ENCODE measurements at places on chromosomes 4 and X.

GRCh38 chr4:133801883-133802282 is 399.7 kb downstream of the PABPC4L start:
- no peak for DNase-seq

- DNase-seq = no peak
Observed at GRCh38 chr4:168715896-168716295, 219.0 kb downstream of the PALLD start.

DNA sequence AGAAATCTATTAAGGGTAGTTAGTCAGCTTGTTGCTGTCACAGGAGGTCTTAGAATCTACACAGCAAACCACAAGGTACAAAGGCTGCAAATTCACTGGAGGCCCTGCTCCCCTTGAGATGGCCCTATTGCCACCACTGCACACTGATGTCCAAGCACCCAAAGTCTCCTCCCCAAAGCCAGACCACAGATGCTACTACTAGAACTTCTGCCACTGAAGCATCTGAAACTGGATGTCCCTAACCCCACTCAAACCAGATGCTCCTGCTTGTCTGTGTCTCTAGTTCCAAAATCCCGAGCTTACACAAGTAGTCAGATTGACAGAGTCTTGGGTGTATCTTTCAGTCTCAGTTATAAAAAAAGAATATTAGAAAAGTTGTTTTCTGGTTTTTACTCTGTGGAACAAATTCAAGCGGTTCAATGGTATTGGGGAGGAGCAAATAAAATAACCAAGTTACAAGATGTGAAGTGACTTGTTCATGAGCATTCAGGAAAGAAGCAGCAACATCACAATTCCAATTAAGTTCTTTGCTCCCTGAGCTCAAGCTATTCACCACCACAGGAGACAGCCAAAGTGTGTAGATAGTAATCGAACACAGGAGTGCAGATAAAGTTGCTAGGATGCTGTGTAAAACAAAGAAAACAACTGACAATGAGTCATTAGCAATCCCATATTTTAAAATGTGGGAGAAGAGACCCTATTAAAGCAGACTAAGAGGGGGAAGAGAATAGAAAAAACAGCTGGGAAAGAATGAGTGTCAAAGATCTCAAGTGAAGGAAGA is 352.3 kb downstream of the PDGFC start:
- DNase-seq = no peak

DNA sequence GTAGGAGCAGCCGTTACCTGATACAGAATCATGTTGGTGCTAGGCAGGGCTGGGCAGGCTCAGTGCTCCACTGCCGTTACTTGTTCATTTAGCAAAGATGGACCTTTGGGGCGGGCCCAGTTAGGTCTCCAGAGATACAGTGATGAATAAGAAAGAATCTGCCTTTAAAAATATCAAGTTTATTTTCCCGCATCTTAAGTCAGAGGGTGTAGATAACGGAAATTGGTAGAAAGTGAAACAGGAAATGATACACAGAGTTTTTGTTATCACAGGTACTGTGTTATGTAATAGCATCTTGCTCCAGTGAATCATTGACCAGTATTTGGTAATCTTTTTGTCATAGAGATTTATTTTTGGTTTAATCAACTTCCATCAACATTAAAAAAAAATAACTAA is 5.5 kb downstream of the TMEM131L start:
- DNase-seq = no peak

DNA sequence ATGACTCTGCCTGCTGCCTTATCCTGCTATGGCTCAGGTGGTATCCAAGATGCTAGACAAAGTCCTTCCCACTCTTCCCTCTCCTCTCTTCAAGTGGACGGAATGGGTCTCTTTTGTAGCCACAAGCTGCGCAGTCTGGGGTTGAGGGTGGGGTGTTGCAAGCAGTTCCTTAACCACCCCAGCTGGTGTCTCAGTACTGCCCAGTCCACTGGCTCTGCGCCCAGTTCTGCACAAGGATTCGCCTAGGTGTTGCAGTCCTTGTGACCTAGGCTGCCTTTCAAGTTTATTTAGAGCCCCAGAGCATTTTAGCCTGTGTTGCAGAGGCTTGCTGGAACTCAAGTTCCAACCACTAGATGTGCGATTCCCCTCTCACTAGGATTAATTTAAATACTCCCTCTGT is 120.7 kb downstream of the NEXMIF start:
- no peak for DNase-seq

DNA sequence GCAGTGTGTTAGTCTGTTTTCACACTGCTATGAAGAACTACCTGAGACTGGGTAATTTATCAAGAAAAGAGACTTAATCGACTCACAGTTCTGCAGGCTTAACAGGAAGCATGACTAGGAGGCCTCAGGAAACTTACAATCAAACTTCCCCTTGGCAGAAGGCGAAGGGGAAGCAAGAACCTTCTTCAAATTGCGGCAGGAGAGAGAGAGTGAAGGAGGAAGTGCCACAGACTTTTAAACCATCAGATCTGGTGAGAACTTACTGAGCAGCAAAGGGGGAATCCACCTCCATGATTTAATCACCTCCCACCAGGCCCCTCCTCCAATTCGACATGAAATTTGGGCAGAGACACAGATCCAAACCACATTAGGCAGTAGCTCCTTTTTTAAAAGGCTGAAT is 59.2 kb upstream of the LEF1 start:
- no peak for DNase-seq

- peak; percentile 82 for DNase-seq
Observed at GRCh38 chr4:110198435-110199416, at the start of gene ELOVL6. ELOVL6 (minus strand) TSS chr4:110198615; CDS start chr4:110198335, 280 bp downstream.

DNA sequence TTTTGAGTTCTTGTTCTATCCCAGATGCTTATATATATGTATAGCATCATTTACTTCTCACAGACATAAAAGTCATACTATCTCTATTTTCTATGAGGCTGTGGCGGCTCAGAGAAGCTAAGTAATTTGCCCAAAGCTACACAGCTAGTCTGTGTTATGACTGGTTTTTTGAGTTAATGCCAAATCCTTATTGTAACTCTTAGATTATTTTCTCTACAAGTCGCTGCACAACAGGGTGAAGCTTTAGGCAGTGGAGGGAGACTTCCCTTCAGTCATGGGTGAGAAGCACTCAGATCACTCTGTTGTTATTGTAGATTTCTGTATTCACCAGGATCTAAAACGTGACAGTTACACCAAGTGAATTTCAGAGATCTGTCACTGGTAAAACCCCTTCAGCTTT is 48.1 kb downstream of the WWC2 start:
- DNase-seq = no peak

GRCh38 chrX:45859407-45859806 is 658.7 kb upstream of the DIPK2B start:
- DNase-seq = no peak

GRCh38 chr4:152334931-152335330 is 201.0 kb downstream of the FBXW7 start:
- DNase-seq = no peak

DNA sequence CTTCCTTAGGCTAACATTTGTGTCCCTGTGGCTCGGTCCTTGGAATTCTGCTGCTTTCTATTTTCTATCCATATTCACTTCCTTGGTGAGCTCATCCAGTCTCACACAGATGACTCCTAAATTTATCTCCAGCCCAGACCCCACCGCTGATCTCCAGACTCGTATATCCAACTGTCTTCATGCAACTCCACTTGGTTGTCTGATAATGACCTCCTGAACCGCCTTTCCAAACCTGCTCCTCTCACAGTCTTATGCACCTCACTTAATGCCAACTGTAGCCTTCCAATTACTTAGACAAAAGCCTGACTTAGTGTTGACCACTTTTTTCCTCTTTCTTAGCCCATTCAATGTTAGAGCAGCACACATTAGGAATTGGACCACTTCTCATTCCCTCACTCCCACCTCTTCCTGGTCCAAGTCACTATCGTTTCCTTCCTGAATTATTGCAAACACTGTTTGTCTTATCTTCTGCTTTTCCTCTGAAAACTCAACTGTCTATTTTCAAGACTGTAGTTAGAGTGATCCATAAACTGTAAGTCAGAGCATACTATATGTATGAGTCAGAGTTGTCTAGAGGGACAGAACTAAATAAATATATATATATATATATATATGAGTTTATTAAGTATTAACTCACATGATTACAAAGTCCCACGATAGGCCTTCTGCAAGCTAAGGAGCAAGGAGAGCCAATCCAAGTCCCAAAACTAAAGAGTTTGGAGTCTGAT is 292.5 kb downstream of the UNC5C start:
- no peak for DNase-seq

DNA sequence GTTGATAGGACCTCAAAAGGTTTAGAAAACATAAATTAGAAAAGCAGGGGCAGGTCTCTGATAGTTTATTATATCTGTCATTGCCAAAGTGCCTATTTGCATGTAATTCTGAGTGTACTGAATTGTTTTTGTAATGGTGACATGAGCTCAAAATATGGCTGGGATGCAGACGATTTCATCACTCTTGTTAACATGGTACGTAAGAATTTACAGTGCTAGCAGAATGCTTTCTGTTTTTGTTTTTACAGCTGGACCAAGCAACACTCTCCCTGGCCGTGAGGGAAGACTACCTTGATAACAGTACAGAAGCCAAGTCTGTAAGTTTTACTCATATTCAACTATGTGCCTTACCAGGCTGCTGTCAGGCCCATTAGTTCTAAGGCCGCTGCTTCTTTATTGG is 58.1 kb downstream of the PHEX start:
- DNase-seq = no peak

DNA sequence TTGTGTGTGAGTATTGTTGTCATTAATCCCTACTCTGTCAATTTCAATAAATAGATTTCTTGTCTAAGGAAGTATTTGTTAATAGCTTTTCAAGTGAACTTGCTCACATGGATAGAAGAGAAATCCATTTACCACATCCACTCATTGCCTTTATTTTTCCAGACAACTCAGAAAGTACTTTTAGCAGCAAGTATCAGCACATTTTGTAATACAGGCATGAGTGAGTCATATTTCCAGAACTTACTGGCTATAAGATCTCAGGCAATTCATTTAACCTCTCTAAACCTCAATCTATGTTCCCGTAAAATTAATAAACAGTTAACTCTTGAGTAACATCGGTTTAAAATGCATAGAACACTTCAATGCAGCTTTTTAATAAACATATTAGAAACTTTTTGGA is 317.9 kb upstream of the PCDH7 start:
- DNase-seq = no peak

GRCh38 chr4:6724421-6725111 is 8.6 kb downstream of the BLOC1S4 start:
- no peak for DNase-seq

GRCh38 chrX:22686138-22686541 is 313.6 kb upstream of the DDX53 start:
- DNase-seq = peak; percentile 11

- no peak for DNase-seq
Observed at GRCh38 chr4:63302078-63302477, 1107.2 kb downstream of the TECRL start.

DNA sequence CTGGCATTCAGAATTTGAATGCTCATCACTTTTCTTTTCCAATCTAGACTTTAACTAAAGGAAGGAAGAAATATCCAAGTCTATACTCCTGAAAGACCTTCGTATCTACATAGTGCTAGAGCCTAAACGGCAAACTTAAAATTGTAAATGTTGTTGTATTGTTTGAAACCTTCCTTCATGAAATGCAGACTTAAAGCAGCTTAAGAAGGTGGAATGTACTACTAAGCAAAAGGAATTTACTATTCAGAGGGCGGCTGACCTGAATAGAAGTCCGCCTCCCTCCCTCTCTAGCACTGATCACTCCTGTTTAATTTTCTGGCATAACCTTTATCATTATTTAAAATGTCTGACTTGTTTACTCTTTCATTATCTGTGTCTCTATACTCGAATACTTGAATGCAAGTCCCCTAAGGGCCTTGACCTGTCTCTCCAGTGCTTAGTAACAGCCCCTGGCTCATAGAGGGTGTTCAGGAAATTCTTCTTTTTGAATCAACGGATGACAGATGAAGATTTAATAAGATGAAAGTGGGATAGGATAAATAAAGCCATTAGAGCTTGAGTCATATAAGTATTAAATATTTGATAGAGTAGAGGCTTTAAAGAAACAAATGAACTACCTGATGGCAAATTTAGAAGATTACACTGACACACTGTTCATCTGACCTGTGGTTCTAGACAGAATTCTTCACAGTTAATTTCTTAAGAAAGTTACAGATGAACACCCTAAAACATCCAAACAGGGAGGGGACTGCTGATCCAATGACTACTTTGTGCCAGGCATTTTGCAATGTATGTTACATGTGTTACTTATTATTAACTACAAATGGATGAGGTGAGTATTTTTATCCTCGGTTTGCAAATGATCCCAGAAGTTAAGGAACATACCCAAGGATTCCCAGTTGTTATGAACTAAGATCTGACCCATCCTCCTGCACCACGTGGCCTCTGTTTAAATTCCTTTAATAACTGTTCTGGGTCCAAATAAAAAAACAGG is 20.2 kb upstream of the RBPJ start:
- no peak for DNase-seq

- DNase-seq = no peak
Observed at GRCh38 chr4:182413550-182413949, 170.3 kb downstream of the TENM3 start.

- DNase-seq = no peak
Observed at GRCh38 chr4:87542734-87543312, 13.6 kb upstream of the SPARCL1 start.

DNA sequence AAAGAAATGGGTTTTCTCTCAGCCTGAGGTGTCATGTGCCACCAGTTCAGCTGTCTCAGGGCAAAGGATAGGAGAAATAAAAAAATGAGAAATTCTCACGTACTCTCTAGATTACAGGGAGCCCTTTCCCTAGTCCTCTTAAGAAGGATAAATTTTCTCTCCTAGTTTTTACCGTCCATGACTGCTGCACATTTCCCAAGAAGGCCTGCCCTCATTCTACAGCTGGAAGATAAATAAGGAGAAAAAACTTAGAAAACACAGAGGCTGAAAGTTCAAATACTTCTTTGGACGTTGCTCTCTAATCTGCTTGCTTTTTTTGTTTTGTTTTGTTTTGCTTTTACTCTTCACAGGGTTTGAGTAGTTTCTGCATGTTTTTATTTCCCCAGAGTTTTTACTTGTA is 211.9 kb downstream of the DCAF12L2 start:
- no peak for DNase-seq

- no peak for DNase-seq
Observed at GRCh38 chrX:153883163-153883843, 2.7 kb downstream of the L1CAM start.

DNA sequence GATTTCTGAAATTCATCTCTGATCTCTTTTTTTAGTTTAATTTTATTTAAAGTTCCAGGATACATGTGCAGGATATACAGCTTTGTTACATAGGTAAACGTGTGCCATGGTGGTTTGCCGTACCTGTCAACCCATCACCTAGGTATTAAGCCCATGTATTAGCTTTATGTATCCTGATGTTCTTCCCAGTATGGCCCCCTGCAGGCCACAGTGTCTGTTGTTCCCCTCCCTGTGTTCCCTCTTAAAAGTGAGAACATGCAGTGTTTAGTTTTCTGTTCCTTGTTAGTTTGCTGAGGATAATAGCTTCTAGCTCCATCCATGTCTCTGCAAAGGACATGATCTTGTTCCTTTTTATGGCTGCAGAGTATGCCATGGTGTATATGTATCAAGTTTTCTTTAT is 153.2 kb downstream of the RAPGEF2 start:
- DNase-seq = no peak

- no peak for DNase-seq
Observed at GRCh38 chr4:156710365-156711192, 261.0 kb downstream of the PDGFC start.

Measured in glutamatergic neuron (in vitro differentiated cells).